Hematopoietic multipotent progenitor cell treated with erythropoietin and hydrocortisone succinate and interleukin-3 and kit ligand, for 17 days (in vitro differentiated cells): ENCODE measurements at places on chromosomes 6 and 20.
A peak's percentile ranks its signal among the peaks of the same experiment; 100 is the strongest.

DNA sequence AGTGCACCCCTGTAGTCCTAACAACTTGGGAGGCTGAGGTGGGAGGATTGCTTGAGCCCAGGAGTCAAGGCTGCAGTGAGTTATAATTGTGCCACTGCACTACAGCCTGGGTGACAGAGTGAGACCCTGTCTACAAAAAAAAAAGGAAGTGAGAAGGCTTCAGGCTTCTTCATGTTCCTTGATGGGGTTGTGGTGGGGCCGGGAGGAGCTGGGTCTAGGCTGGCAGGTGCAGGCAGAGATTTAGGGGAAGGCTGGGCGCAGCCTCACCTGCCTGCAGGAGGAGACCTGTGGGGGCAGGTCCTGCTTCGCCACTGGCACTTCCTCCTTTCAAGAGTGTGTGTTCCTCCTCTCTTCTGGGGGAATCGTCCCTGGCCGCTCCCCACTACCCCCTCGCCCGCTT is 63.9 kb downstream of the CHMP4B start:
- DNase-seq: no peak

GRCh38 chr6:136607932-136608772 is 57.9 kb upstream of the MAP7 start:
- DNase-seq: peak; percentile 79

GRCh38 chr20:45842169-45842812 is 8.7 kb downstream of the SNX21 start:
- no peak for DNase-seq

GRCh38 chr6:56840467-56841380 is 114.2 kb upstream of the BEND6 start:
- no peak for DNase-seq

- no peak for DNase-seq
These were observed 163.9 kb downstream of the ANKRD60 start for GRCh38 chr20:58064411-58065010.

- no peak for DNase-seq
These were observed 10.7 kb downstream of the TGIF2 start for GRCh38 chr20:36584018-36584481.

DNA sequence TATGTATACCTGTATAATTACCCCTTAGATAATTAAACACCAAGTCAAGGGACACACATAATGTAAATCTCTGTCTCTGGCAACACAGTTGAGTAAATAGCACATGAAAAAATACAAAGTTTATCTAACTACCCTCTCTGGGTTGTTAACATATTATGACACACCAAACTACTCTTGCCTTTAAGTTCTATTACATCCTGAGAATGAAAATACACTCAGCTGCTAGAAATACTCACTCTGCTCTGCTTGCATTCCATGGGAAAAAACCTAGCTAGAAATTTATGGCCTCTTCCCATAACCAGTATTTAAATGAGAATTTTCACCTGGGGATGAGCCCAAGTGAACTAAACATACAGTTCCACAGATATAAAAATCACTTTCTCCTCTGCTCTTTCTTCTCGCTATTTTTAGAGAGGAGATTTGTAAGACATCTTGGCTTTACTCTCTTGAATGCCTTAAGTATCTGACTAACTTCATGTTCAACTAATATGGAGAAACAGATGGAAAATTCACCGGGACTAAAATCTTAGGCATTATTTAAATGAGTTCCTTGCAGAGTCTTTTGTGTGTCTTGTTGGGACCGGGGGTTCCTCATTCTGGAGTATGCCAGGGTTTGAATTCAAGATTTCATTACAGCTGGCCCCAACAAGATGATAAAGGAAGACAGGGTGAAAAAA is 140.9 kb downstream of the GJA10 start:
- DNase-seq: no peak

GRCh38 chr6:31252625-31253024 is 19.3 kb downstream of the HLA-C start:
- DNase-seq: no peak

DNA sequence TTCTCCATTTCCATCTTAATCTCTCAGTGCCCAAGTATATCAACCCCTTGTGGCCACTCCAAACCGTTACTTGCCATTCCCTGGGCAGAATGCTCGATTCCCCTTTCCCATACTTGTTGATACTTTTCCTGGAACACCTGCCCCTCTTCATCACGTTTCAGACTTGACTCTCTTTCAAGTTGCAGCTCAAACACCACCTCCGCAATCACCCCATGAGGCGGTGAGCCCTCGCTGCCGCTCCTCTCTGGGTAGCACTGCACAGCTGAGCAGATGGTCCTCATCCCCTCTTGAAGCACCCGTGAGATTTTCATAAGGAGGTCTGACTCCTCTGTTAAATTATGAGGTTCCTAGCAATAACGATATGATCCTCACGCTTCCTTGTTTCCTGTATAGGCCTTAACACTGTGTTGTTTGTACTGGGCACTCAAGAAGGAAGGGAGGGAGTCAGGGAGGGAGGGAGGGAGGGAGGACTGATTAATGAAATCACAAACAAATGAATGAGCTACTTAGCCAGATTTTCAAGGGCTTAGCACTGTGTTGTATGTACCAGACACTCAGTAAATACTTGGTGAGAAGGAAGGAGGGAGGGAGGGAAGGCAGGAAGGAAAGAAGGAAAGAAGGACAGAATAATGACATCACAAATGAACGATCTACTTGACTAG is 8.0 kb upstream of the UQCC2 start:
- DNase-seq: no peak

- DNase-seq: no peak
These were observed 124.0 kb downstream of the TOX2 start for GRCh38 chr20:44038681-44039123.

- no peak for DNase-seq
These were observed 48.0 kb downstream of the ADTRP start for GRCh38 chr6:11730641-11731040.

DNA sequence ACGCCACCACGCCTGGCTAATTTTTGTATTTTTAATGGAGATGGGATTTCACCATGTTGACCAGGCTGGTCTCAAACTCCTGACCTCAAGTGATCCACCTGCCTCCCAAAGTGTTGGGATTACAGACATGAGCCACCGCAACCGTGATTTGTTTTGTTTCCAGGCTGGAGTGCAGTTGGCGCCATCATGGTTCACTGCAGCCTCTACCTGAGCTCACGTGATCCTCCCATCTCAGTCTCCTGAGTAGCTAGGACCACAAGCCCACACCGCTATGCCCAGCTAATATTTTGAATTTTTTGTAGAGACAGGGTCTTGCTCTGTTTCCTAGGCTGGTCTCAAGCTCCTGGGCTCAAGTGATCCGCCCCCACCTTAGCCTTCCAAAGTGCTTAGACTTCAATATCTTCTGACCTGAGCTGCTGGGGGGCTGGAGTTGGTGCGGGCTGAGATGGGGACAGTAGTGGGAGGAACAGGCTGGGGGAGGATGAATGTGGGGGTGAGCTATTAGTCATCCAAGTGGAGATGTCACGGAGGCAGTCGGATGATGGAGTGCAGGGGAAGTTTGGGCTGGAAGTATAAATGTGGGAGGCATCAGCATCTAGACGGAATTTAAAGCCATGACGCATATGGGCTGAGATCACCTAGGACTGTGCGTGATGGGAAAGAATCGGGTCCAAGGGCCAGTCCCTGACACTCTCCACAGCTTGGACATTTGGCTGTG is 23.1 kb upstream of the ZMYND8 start:
- no peak for DNase-seq

GRCh38 chr6:158026054-158026900 is 44.6 kb downstream of the SYNJ2 start:
- DNase-seq: peak; percentile 24

GRCh38 chr6:16884526-16884925 is 123.3 kb upstream of the ATXN1 start:
- DNase-seq: no peak

DNA sequence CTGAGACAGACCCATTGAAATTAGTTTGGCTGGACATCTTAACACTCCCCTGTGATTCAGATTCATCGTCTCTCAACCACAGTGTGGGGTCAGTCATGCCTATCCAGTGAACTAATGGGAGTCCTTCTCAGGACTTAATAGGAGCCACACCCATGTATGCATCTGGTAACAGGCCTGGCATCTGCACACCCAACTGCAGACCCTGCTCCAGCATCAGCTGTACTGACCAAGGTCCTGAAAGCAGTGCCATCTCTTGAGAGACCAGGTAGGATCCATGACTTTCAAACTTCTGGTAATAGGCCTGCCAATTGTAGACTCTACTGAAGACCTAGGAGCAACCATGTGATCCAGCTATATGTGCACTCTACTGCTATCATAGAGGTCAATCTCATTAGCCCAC is 363.6 kb upstream of the POU3F2 start:
- DNase-seq: no peak
